ENCODE measurements at places on chromosomes 5 and 9.

GRCh38 chr5:39218482-39219402 is 621 bp downstream of the FYB1 start:
- no peak for DNase-seq

GRCh38 chr9:89984214-89984613 is 379.4 kb downstream of the GADD45G start:
- DNase-seq = peak; percentile 33

- DNase-seq = no peak
These were observed 144.9 kb upstream of the FER start for GRCh38 chr5:108602830-108603229.

DNA sequence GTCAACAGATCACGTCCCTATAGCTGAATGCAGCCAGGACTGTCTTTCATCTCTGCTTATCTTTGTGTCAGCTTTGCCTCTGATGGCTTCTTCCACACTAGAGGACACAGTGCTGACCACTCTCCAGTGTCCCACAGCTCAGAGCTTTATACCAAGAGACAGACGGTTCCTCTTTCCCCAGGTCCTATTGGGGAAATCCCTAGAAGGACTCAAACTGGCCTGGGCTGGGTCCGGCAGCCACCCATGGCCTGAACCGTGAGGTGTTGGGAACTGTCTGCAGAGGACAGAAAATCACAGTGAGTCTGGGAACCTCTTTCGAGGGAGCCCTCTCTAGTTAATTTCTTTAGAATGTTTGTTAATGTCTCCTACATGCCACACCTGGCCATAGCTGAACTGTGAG is 68.3 kb upstream of the SHB start:
- DNase-seq = no peak

GRCh38 chr5:8943301-8943700 is 602.6 kb downstream of the SEMA5A start:
- DNase-seq = no peak

GRCh38 chr5:103487822-103488493 is 74.6 kb downstream of the NUDT12 start:
- DNase-seq = no peak

All from SW480 (cell line).